Activated T-helper 1 cell treated with anti-CD3 and anti-CD28 coated beads, Interleukin-12 subunit alpha, Interleukin-12 subunit beta, Interleukin-2, Interleukin-4 antibody, amounts not matched to agents 30 ng/mL and 10 ng/mL and 1 ng/mL, durations not matched to agents 14 hours and 24 hours and 36 hours (primary cell): ENCODE measurements at places on chromosomes 6 and 20.

- H3K4me3 ChIP-seq: no peak overlapping the region
- H3K36me3 ChIP-seq: peaks cover 61% of the 10 kb centered on the region
- H3K4me1 ChIP-seq: peaks cover 7% of the 10 kb centered on the region
- no peak overlapping the region for H3K27ac ChIP-seq
- no peaks in the 10 kb centered on the region for H3K27me3 ChIP-seq
- DNase-seq: no peak
Observed at GRCh38 chr20:41173791-41174341, 36.5 kb downstream of the PLCG1 start.

GRCh38 chr6:128235556-128235955 lies 284.8 kb downstream of the PTPRK start:
- H3K4me3 ChIP-seq: no peak overlapping the region
- DNase-seq: no peak
- H3K27me3 ChIP-seq: peaks cover 2% of the 10 kb centered on the region
- H3K36me3 ChIP-seq: no peaks in the 10 kb centered on the region
- no peak overlapping the region for H3K27ac ChIP-seq

DNA sequence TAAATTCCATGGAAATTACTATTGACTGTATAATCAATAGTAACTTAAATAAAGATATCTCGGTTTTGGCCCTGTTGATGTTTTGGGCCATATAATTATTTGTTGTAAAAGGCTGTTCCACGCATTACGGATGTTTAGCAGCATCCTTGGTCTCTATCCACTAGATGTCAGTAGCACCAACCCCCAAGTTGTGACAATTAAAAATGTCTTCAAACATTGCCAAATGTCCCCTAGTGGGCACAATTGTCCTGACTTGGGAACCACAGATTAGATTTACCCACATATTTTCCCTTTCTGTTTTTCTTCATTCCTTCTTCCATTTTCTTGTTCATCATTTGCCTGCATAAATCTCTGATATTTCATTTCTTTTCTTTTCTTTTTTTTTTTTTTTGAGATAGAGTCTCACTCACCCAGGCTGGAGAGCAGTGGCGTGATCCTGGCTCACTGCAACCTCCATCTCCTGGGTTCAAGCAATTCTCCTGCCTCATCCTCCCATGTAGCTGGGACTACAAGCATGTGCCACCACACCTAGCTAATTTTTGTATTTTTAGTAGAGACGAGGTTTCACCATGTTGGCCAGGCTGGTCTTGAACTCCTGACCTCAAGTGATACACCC lies 13.6 kb upstream of the WFDC8 start:
- DNase-seq: no peak
- no peaks in the 10 kb centered on the region for H3K4me1 ChIP-seq
- no peak overlapping the region for H3K4me3 ChIP-seq
- H3K27ac ChIP-seq: no peak overlapping the region
- no peaks in the 10 kb centered on the region for H3K36me3 ChIP-seq

GRCh38 chr6:64224819-64225218 lies 589.2 kb downstream of the PHF3 start:
- no peaks in the 10 kb centered on the region for H3K4me1 ChIP-seq
- H3K4me3 ChIP-seq: no peak overlapping the region
- no peaks in the 10 kb centered on the region for H3K36me3 ChIP-seq
- no peak overlapping the region for H3K27ac ChIP-seq

- no peaks in the 10 kb centered on the region for H3K27me3 ChIP-seq
- no peaks in the 10 kb centered on the region for H3K36me3 ChIP-seq
- H3K4me3 ChIP-seq: no peak overlapping the region
- no peak overlapping the region for H3K27ac ChIP-seq
- DNase-seq: no peak
- no peaks in the 10 kb centered on the region for H3K4me1 ChIP-seq
Observed at GRCh38 chr6:15207923-15208322, 37.9 kb upstream of the JARID2 start.

GRCh38 chr6:72245565-72245964 lies 359.2 kb downstream of the RIMS1 start:
- H3K4me1 ChIP-seq: no peaks in the 10 kb centered on the region
- H3K4me3 ChIP-seq: no peak overlapping the region
- no peak overlapping the region for H3K27ac ChIP-seq
- no peak for DNase-seq

DNA sequence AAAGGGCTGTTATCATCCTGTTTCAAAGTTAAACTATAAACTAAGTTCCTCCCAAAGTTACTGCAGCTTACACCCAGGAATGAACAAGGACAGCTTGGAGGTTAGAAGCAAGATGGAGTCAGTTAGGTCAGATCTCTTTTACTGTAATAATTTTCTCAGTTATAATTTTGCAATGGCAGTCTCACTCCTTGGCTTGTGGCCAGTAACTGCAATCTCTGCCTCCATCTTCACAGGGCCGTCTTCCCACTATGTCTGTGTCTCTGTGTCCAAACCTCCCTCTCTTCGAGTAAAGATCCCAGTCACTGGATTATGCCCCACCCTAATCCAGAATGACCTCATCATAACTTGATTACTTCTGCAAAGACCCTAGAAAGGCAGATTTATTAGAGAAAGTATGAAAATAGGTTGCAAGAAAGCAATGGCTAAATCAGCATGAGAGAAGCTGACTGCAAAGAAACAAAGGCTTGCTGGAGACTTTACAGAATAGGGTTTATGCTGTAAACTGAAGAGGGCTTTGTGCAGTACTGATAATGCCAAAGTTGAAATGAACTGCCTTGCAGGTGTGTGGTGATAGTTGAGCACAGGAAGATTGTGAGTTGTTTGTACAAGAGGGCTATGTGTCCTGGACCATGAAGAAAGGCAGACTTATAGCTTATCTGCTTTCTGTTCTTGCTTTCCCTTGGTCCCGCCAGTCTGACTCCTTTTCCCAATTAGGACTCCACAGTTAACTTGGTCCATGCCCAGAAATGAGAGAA lies 28.4 kb downstream of the GPX6 start:
- H3K36me3 ChIP-seq: peaks cover 2% of the 10 kb centered on the region
- no peak overlapping the region for H3K27ac ChIP-seq
- no peak for DNase-seq

DNA sequence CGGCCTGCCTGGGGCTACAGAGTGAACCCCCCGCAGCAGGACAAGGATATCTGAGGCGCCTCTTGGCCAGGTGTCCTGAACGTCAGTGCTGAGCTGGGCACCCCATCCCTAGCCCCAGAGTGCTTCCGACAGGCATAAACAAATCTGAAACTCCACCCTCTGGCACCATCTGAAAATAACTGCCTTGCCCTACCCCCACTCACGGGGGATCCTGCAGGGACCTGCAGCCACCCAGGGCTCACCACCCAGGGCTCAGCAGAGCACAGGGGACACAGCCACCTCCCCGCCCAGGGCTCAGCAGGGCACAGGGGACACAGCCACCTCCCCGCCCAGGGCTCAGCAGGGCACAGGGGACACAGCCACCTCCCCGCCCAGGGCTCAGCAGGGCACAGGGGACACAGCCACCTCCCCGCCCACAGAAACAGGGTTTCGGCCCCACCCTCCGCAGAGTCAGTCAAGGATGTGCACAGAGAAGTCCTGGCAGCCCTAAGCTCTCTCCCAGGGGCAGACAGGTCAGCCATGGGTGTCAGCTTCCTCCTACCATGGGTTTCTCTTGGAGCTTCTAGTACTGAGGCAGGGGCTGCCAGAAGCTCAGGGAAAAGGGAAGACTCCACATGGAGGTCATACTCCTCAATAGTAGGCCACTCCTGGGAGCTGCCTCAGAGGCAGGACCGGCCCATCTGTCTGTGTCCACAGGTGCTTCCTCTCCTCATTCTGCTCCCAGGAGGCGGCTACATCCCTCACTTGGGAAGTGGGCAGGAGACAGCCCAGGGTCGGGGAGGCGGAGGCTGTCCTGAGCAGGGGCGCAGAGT lies 4.6 kb downstream of the UCKL1 start:
- H3K4me3 ChIP-seq: no peak overlapping the region
- no peaks in the 10 kb centered on the region for H3K27me3 ChIP-seq
- H3K36me3 ChIP-seq: peaks cover 11% of the 10 kb centered on the region
- no peak for DNase-seq
- peaks cover 35% of the 10 kb centered on the region for H3K4me1 ChIP-seq

GRCh38 chr20:45269056-45269455 lies 14.7 kb upstream of the SLPI start:
- H3K27ac ChIP-seq: no peak overlapping the region
- no peaks in the 10 kb centered on the region for H3K4me1 ChIP-seq
- H3K27me3 ChIP-seq: peaks cover 35% of the 10 kb centered on the region

- H3K4me3 ChIP-seq: no peak overlapping the region
- no peaks in the 10 kb centered on the region for H3K4me1 ChIP-seq
- no peak overlapping the region for H3K27ac ChIP-seq
- peaks cover 7% of the 10 kb centered on the region for H3K27me3 ChIP-seq
Observed at GRCh38 chr6:112321941-112322424, 25.1 kb upstream of the RFPL4B start.

- H3K27me3 ChIP-seq: peaks cover 13% of the 10 kb centered on the region
- no peaks in the 10 kb centered on the region for H3K4me1 ChIP-seq
- no peak for DNase-seq
- no peak overlapping the region for H3K4me3 ChIP-seq
- no peak overlapping the region for H3K27ac ChIP-seq
Observed at GRCh38 chr6:170106906-170107525, 183.9 kb downstream of the DLL1 start.

- H3K4me3 ChIP-seq: no peak overlapping the region
- no peak for DNase-seq
- H3K36me3 ChIP-seq: peaks cover 3% of the 10 kb centered on the region
- H3K27me3 ChIP-seq: peaks cover 10% of the 10 kb centered on the region
Observed at GRCh38 chr6:116446399-116446798, 14.8 kb upstream of the CALHM6 start.

DNA sequence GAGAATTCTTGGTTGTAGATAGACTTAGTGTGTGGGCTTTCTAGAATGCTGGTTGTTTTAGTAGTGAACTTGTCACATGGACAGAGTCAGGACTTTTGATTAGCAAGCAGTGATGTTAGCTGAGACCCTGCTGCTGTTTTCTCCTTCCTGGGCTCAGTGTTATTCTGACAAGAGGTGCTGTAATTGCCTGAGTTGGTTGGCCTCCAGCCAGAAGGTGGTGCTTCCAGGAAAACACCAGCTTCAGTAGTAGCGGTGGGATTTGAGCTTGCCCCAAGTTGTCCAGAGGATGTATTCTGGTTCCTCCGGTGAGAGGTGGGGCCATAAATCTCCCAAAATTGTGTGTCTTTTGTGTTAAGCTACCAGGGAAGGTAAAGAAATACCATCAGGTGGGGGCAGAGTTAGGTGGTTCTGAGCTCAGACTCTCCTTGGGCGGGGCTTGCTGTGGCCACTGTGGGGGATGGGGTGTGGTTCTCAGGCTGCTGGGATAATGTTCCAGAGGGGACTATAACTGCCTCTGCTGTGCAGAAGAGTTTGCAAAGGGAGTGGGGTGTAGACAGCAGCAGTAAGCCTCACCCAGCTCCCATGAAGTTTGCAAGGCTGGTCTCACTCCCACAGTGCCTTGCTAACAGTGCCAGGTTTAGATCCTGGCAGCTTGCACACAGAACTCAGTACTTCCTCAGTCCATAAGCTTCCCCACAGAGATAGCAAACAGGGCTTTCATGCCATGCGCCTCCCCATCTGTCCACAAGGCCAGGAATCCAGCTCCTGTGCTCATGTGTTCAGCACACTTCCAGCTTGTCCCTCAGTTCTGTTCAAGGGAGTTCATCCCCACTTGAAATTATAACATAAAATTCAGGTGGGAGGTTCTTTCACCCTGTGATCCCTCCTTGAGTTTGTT lies 278.4 kb upstream of the PTCHD4 start:
- no peak overlapping the region for H3K4me3 ChIP-seq
- no peaks in the 10 kb centered on the region for H3K27me3 ChIP-seq
- no peaks in the 10 kb centered on the region for H3K4me1 ChIP-seq
- no peaks in the 10 kb centered on the region for H3K36me3 ChIP-seq
- no peak overlapping the region for H3K27ac ChIP-seq

- no peak overlapping the region for H3K4me3 ChIP-seq
- no peak for DNase-seq
- H3K36me3 ChIP-seq: no peaks in the 10 kb centered on the region
Observed at GRCh38 chr6:3500262-3501014, 43.6 kb upstream of the SLC22A23 start.

DNA sequence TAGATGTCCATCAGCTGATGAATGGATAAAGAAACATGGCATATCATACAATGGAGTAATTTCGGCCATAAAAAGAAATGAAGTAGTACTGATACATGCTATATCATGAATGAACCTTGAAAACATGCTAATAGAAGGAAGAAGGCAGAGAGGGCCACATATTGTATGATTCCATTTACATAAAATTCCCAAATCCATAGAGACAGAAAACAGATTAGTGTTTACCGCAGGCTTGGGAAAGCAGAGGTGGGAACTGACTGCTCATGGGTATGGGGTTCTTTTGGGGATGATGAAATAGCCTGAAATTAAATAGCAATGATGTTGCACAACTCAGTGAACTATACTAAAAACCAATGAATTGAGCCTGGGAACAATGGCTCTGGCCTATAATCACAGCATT lies 58.3 kb downstream of the SERAC1 start:
- no peak overlapping the region for H3K27ac ChIP-seq
- H3K27me3 ChIP-seq: no peaks in the 10 kb centered on the region
- H3K4me1 ChIP-seq: no peaks in the 10 kb centered on the region
- no peak for DNase-seq
- no peak overlapping the region for H3K4me3 ChIP-seq
- peaks cover 21% of the 10 kb centered on the region for H3K36me3 ChIP-seq

- H3K27me3 ChIP-seq: peaks cover 3% of the 10 kb centered on the region
- no peaks in the 10 kb centered on the region for H3K4me1 ChIP-seq
Observed at GRCh38 chr6:36566418-36566905, 19.2 kb upstream of the STK38 start.

DNA sequence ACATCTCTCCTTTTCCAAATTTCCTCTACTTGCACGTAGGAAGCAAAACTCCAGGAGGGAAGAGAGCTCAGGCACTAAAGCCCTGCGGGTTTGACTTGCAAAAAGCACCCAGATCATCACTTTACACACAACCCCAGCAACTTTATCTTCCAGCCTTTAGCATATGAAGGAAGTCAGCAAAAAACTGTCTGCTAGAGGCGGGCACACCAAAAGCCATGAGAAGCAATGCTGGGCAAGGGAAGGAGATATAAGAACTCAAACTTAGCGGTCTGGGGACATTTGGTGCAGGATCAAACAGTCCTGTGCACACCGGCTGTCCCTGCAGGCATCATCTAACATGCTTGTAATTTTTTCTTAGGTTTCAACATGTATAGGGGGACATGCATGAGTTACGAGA lies 113.3 kb downstream of the JPH2 start:
- peaks cover 77% of the 10 kb centered on the region for H3K4me1 ChIP-seq
- H3K4me3 ChIP-seq: no peak overlapping the region
- peaks cover 5% of the 10 kb centered on the region for H3K27me3 ChIP-seq
- peaks cover 2% of the 10 kb centered on the region for H3K36me3 ChIP-seq
- no peak overlapping the region for H3K27ac ChIP-seq

GRCh38 chr6:134425513-134425912 lies 107.6 kb upstream of the SGK1 start:
- no peaks in the 10 kb centered on the region for H3K27me3 ChIP-seq
- DNase-seq: no peak
- peaks cover 9% of the 10 kb centered on the region for H3K36me3 ChIP-seq
- H3K4me3 ChIP-seq: no peak overlapping the region
- H3K27ac ChIP-seq: no peak overlapping the region

GRCh38 chr20:31843288-31843687 lies 2.1 kb downstream of the FOXS1 start:
- H3K4me3 ChIP-seq: no peak overlapping the region
- no peak for DNase-seq
- peaks cover 3% of the 10 kb centered on the region for H3K27me3 ChIP-seq
- H3K27ac ChIP-seq: no peak overlapping the region

GRCh38 chr6:53887316-53887715 lies 92.5 kb downstream of the LRRC1 start:
- no peak overlapping the region for H3K4me3 ChIP-seq
- no peak for DNase-seq
- H3K36me3 ChIP-seq: no peaks in the 10 kb centered on the region
- H3K27ac ChIP-seq: no peak overlapping the region
- no peaks in the 10 kb centered on the region for H3K4me1 ChIP-seq
